ENCODE measurements at places on chromosomes 4 and X.
A peak's percentile ranks its signal among the peaks of the same experiment; 100 is the strongest.

DNA sequence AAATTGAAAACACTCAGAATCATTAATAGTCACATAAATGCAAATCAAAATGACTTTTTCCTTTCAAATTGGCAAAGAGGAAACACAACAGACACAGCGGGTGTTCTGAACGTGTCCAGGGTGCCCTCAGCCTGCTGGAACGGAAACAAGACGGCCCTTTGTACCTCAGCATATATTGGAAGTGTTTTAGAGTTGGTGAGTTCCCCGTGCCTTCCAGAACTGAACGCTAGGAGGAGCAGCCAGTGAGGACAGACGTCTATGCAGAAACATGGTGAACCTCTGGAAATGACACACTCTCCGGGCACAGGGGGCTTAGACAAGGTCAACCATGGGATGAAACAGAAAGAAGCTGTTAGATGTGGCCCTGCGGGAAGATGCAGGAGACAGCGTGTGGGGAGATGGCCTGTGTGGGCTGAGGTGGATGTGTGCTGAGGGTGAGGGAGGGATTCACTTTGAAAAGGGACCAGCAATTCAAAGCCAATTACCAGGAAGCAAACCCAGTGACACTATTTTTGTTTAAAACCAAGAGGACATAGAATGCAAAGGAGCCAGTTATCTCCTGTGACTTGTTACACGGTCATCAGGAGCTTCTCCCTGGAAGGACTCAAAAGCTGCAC lies 40.4 kb downstream of the RNF212 start:
- peak; percentile 26 for DNase-seq

DNA sequence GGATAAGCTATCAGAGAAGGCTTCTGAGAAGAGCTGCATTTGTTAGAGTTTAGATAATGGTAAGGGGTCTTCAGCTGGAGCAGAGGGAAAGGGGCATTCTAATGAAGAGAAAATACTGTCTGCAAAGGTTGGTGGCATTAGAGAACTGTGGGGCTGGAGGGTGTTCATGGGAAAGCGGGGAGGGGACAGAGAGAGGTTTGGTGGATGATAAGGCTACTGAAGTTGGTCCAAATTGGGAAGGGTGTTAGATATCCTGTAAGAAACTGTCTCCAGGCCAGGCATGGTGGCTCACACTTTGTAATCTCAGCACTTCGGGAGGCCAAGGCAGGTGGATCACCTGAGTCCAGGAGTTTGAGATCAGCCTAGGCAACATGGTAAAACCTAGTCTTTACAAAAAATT lies 59.9 kb downstream of the AFF1 start:
- no peak for DNase-seq

DNA sequence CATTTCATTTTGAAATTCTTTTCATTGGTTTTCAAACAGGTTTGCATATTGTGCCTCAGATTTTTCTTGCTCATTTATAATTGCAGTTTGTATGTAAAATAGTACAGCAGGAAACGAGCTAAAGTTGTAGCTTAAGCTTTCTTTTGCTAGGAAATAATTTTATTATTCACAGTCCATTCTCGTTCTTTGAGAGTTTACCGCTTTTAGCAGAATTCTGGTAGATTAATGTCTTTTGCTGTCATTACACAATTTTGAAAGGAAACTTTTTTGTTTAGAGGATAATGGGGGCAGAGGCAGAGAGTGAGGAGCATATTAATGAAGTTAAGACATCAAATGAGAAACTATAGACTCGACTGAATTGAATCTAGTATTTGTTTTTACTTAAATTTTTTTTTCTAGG lies 10.5 kb downstream of the LSM6 start:
- no peak for DNase-seq

DNA sequence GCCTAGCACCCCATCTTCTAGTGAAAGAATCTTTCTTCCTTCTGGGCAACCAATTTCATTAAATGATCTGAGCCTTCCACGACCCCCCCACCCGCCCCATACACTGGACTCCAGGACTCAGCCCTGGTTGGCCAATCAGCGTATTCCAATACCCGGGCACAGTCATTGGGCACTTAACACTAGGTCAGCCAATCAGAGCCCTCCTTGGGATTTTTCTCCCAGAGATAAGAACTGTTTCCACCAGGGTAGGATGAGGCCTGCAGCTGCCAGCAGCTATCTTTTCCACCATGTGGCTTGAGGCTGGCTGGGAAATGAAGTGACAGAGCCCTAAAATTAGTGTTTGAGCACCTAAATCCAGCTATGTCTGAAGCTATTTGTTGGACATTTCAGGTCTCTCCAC lies 418.8 kb downstream of the BCOR start:
- DNase-seq = no peak

DNA sequence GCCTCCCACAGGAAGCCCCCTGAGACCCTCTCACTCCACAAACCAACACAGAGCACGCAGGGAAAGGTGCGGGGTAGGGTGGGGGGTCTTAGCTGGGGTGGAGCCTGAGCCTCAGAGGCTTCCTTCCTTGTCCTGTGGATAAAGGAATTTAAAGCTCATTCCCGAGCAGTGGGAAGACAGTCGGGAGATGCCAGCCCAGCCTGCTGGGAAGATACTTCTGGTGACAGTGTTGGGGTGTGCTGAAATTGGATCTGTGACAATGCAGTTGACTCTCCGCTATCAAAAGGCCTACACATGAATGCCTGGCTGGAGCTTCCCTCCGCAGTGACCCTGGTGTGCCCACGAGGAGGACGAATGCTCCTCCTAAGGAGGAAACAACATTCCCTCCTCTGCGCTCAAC lies 45.5 kb downstream of the JAKMIP1 start:
- DNase-seq = no peak

GRCh38 chr4:7339751-7340552 lies 94.8 kb downstream of the PSAPL1 start:
- DNase-seq = no peak

- DNase-seq = no peak
Measured at GRCh38 chr4:166839615-166840251, 394.6 kb downstream of the SPOCK3 start.

GRCh38 chrX:114712466-114712865 lies 128.6 kb downstream of the HTR2C start:
- no peak for DNase-seq

GRCh38 chrX:46628460-46629371 lies 55.2 kb downstream of the CHST7 start:
- no peak for DNase-seq

- DNase-seq = no peak
Measured at GRCh38 chrX:14361435-14361834, 167.9 kb upstream of the GLRA2 start.

DNA sequence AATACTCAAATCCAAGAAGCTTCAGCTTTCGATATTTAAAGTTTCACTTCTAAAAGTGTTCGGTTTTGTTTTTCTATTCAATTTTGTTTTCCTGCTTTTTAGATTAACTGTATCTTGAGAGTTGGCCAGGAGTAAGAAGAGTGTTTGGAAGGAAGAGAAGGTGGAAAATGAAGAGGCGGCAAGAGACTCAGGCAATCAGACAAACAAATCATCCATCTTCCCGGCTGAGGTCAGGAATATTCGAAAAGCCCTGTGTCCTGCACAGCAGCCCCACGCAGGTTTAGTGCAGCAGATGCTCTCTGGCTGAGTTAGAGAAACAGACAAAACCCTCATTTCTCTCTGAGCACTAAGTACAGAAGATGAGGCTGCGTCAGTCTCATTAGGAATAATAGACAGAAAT lies 330.3 kb upstream of the NOCT start:
- no peak for DNase-seq

GRCh38 chrX:110210417-110211139 lies 107.3 kb downstream of the AMMECR1 start:
- DNase-seq = no peak

DNA sequence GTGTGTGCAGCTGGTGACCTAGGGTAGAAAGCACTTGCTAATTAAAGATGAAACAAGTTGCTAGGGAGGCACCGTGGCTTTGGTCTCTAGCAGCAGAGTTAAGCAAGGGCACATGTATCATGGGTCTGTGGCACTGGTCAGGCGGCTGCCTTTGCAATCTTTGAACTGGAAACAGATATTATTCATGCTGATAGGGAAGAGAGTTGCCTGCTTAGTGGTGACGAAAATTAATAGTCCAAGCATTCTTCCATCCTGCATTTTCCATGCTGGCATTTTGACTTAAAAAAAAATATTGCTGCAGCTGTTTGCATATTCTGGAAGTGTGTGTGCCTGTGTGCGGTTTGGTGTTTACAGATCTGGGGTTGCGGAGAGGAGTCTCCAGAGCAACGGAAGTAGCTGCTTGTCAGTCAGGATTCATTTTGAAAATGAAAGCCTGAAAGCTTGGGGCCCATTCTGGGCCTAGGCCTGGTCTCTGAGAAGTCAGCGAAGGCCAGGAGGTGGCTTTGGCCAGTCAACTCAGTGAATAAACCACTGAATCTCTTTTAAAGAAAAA lies 2.3 kb upstream of the SOWAHD start:
- peak; percentile 14 for DNase-seq

DNA sequence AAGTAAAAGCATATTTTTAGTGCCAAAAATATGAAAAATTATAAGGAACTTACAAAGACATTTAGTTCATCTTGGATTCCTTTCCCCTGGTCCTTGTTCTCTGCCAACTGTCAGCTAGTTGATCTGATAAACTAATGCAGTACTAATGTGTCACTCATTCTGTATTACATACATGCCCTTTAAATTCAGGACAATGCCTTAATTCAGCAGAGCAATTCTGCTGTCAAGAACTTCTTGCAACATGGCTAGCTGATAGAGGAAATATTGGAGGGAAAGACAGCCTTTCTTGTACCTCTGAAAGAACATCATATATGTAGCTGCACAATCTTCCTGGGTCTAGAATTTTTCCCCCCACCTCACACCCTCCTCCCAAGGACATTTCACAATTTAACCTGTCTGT lies 480.1 kb downstream of the RPA4 start:
- no peak for DNase-seq

- no peak for DNase-seq
Measured at GRCh38 chr4:168248176-168248710, 70.3 kb downstream of the DDX60 start.

GRCh38 chrX:20260885-20261284 lies 5.8 kb downstream of the RPS6KA3 start:
- no peak for DNase-seq

- DNase-seq = no peak
Measured at GRCh38 chrX:10166248-10166716, 9.5 kb downstream of the CLCN4 start.

GRCh38 chr4:185911556-185912064 lies 99.6 kb upstream of the SORBS2 start:
- no peak for DNase-seq

DNA sequence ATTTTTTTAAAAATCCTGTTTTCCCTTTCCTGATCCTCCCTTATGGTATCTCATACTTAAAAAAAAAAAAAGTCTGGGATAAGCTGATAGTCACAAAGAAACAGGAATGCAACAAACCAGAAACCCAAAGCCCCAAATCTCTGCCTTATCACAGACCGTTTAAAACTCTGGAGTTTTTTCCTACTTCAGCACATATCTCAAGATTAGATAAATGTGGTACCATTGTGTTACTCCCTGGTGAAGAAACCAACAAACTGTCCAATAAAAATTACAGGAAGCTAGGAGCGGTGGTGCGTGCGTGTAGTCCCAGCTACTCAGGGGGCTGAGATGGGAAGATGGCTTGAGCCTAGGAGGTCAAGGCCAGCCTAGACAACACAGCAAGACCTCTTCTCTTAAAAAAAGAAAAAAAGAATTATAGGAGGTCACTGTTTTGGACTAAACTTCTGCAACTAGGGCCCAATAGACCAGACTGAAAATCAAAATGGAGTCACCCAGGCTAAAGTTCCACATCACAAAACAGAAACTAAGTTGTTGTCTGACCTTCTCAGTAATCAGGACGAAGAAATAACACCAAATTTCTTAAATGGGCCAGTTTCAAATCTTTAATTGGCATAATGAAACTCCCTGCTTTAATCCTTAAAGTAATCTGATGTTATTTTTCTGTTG lies 51.9 kb downstream of the RBM47 start:
- DNase-seq = no peak

DNA sequence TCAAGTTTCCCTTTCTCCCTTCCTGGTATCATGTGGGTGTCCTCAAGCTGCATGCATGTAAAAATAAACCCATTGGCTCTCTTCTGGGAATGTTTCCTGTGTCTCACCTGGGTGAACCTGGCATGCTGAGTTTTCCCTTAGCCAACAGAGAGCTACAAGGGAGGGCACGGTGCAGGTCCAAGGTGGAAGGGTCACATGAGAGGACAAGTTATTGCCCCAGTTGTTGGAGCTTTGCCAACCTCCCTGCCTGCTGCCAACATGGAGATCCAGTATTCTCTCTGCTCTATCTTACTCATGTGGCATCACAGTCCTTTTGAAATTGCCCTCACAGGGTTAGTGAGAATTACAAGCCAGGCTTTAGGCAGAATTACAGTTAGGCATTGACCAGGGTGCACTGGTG lies 196.1 kb upstream of the GYPA start:
- no peak for DNase-seq

DNA sequence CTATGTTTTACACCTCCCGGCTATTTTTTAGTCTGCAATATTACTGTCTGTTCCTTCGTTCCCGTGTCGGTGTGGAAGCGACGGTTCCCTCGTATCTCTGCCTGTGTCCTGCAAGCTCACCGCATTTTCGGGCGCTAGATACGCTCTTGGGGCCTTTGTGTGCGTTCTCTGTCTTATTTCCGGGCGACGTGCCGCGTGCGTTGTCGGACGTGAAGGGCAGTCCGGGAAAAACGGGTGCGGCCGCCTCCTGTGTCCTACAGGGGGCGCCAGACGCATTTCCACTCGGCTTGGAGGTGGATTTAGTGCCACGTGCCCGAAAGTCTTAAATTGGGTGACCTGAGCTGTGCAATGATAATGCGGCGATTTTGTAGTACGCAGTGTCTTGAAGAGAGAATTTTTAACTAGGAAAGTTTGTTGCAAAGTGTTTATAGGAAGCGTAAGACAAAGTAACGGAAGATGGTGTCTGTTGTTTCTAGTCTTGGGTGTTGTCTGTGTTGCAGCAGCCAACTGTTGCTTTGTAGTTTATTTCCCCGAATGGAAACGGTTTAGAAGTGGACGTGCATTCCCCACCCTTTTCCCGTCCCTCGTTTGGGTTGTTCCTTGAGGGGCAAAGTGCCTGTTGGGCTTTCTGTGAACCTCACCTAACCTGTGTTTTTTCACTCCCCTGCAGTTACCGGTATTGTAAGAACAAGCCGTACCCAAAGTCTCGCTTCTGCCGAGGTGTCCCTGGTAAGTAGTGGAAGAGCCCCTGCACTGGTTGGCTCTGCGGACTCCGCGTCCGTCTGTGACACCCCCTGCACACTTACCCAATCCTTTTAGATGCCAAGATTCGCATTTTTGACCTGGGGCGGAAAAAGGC lies 720 bp downstream of the RPL10 start:
- peak; percentile 73 for DNase-seq

DNA sequence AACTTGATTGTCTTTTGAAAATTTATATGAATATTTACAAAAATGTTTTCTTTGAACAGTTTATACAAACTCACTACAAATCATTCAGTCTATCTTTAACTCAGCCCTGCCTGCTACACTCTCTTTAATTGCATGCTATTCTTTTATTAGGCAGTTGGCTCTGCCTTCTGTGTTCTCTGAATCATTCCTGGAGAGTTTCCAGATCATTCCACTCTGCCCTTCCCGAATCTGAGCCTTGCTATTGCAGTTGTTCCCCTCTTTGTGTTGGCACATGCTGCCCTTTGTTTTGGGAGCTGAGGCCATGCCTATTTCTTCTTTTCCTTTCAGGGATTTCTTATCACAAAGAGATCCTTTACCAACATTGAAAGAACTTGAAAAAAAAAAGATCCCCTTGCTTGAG lies 8.7 kb upstream of the TECRL start:
- DNase-seq = no peak

GRCh38 chrX:29947225-29947624 lies 268.1 kb upstream of the MAGEB2 start:
- DNase-seq = no peak

- no peak for DNase-seq
Measured at GRCh38 chr4:71486550-71487343, 147.9 kb downstream of the SLC4A4 start.
